Frontal cortex (tissue), 4 donors: ENCODE measurements at places on chromosomes 1 and 21.

- DNase-seq: no peak
Measured at GRCh38 chr1:226829105-226829504, 41.3 kb upstream of the PSEN2 start.

GRCh38 chr1:119290297-119290696 is 78.3 kb upstream of the HAO2 start:
- DNase-seq: no peak

- no peak for DNase-seq
Measured at GRCh38 chr1:85289207-85289847, 12.9 kb upstream of the BCL10 start.

- DNase-seq: no peak
Measured at GRCh38 chr1:114164840-114165543, 11.3 kb upstream of the SYT6 start.

DNA sequence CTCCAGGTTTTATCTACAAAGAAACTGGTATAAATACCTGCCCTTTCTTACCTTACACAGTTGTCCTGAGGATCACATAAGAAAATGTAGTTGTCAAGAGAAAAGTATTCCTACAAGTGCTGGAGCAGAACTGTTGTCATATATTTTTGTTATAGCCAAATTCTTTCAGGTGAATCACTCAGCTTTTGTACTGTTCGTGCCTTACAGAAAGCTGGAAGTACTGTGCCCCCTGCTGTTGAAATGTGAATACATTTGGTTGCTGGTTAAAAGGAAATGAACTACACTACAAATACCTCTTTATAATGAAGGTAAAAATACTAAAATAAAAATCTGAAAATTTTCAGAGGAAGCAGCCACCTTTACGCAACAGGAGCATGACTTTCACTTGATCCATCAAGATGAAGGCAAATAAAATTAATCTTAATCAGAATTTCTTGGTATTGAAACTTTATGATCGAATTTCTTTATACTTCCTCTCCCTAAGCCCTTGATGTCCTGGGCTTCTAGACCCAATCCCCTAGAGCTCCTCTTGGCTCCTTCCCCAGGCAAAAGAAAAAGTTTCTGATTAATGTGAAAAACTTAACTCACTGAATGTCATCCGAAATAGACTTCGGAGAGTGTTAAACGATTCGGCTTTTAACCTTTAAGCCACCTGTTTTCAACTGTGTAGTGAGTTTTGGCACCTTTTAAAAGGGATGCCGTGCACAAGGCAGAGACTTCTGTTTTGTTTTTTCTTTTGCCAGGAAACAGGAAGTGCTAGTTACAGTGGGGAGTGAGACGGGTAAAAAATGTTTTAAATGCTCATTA is 12.5 kb downstream of the CHML start:
- DNase-seq: no peak

- DNase-seq: no peak
Measured at GRCh38 chr1:159008744-159009188, 941 bp upstream of the IFI16 start.

DNA sequence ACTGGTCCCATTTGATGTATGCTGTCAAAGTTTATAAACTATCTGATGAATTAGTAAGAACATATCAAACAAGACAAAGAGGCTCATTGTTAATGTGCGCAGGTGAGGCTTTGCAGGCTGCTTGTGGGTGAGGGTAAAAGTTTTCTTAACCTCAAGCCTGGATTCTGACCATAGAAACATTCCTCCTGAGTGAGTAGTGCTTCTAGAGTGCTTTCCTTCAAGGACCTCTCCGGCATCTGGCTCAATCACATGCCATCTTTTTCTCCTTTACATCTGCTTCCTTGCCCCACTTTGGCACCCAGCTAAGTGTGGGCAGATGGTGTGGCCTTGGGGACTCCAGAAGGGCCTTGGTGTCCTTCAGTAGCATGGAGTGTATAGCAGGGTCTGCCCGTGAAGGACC is 104.0 kb downstream of the ROR1 start:
- no peak for DNase-seq

GRCh38 chr21:41068496-41068895 is 99.5 kb upstream of the BACE2 start:
- peak; percentile 22 for DNase-seq

DNA sequence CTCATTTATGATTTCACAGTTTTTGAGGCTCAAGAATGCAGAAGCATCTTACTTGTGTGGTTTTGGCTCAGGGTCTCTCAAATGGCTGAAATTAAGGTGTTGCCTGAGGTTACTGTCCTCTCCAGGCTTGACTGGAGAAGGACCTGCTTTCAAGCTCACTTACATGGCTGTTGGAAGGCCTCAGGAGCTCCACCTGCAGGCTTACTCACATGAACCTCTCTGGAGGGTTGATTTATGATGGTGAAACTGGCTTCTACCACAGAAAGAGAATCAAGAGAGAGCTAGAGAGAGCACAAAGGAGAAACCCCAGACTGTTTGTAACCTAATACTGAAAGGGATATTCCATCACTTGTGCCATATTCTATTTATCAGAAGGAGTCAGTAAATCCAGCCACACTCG is 6.2 kb upstream of the KCNK2 start:
- DNase-seq: no peak

DNA sequence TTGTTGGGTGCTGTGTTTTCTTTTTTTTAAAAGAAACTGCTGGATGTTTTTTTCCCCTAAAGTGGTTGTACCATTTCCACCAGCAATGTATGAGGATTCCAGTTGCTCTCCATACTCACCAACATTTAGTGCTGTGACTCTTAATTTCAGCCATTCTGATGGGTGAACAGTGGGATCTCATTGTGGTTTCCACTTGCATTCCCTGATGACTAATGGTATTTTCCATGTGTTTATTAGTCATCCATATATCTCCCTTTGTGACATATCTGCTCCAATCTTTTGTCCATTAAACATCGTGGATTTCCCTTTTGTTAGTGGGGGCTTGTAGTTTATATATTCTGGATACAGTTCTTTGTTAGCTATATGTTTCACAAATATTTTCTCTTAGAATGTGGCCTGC is 206.0 kb downstream of the CAMTA1 start:
- DNase-seq: no peak

DNA sequence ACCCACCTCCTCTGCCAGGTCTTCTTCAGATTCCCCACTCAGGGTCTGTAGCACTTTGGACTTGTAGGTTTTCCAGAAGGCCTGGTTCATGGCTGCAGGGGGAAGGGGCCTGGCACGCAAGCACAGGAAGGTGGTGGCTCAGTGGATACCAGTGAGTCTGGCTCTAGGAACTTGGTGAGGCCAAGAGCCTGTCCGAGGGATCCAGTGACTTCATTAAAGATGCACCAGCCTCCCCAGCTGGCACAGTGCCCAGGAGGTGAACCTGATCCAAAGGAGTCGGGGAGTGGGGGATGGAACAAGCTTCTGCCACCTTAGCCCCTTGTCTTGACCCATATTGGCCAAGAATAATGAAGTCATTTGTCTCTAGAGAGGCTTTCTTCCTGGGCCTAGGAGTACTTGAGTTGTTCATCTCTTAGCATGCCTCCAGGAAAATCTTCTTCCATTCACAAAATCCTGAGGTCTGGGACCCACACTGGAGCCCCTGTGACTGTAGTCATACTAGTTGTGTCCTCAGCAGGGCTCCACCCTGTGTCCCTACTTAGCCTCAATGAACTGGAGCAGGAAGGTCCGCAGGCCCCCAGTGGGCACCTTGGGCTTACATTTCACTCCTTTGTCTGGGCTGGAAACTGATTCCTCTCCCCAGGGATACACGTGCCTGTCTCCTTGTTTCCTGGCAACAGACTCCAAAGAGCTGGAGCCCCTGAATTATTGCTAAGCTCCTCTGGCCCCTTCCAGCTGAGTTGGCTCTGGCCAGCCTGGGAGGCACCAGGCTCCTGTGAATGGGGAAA is at the start of gene C1orf232:
Gene C1orf232, minus strand, starts transcription at position 554 of the 788 bp plus-strand sequence. Its CDS starts 464 bp downstream, at position 90.
- no peak for DNase-seq

GRCh38 chr1:85884372-85885035 is 176.3 kb upstream of the ZNHIT6 start:
- DNase-seq: no peak

DNA sequence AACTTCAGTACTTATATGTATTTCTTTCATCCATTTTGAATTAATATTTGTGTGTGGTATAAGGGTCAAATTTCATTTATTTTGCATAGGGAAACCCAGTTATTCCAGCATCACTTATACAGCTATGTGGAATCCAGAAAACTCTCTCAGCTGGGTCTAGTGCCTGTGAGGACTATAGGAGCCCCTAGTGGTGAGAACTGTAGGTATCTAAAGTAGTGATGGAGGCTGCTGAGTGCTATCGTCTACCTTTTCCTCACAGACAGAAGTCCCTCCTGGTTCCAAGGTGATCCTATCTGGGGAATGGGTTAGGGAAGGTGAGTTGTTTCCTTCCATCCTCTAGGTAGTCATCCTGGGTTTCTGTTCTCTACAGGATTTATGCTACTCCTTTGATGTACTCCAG is 352.0 kb upstream of the C1orf87 start:
- no peak for DNase-seq

DNA sequence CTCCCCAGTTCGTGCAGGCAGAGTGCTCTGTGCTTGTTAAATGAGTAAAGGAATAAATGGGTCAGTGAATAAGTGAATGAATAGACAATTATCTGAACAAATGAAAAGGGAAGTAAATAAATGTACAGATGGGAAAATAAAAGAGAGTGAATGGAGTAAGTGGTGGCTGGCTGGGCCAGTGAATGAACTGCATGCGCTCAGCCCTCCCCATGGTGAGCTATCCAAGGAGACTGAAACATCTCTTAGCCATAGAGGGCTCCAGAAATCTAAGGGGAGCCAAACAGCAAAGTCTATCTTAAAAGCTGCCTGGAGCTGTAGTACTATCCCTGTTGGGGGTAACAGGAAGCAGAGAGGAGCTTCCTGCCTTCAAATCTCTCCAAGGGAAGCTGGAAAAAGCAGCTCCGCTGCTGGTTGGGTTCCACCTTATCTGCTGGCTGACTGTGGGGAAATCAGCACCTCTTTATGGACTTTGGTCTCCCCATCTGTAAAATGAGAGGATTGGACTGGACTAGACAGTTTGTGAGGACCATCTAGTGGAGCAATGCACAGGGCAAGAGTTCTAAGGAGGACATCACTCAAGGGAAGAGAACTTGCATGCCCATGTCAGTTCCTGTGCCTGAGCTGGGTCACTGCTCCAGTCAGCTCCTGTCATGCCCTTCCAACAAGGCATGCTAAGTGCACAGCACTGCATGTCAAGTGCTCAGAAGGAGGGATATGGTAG is 77.9 kb downstream of the TRABD2B start:
- no peak for DNase-seq

- DNase-seq: no peak
Measured at GRCh38 chr1:201268604-201269151, 14.6 kb upstream of the PKP1 start.

- DNase-seq: no peak
Measured at GRCh38 chr1:36133484-36133883, 8.5 kb upstream of the COL8A2 start.

GRCh38 chr21:17461582-17461981 is 51.3 kb upstream of the CXADR start:
- no peak for DNase-seq
